Epithelial cell of prostate (primary cell): ENCODE measurements at places on chromosomes 13 and 19.

- no peak for DNase-seq
These were observed 1492.8 kb downstream of the UQCRFS1 start for GRCh38 chr19:27720155-27720554.

DNA sequence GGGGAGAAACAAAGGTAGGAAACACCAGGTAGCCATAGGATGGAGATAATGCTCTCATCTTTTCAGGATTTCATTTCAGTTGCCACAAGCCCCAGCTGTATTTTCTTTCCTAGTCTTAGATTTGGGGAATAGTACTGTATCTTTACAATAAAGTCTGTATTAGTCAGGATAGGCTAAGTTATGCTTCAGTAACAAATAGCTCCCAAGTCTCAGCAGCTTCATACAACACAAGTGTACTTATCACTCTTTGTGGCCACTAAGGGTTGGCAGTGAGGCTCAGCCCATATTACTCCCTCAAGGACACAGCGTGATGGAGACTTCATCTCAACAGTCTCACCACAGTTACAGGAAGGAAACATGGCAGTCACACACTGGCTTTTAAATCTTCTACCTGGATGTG is 61.4 kb downstream of the STARD13 start:
- DNase-seq, result no peak

DNA sequence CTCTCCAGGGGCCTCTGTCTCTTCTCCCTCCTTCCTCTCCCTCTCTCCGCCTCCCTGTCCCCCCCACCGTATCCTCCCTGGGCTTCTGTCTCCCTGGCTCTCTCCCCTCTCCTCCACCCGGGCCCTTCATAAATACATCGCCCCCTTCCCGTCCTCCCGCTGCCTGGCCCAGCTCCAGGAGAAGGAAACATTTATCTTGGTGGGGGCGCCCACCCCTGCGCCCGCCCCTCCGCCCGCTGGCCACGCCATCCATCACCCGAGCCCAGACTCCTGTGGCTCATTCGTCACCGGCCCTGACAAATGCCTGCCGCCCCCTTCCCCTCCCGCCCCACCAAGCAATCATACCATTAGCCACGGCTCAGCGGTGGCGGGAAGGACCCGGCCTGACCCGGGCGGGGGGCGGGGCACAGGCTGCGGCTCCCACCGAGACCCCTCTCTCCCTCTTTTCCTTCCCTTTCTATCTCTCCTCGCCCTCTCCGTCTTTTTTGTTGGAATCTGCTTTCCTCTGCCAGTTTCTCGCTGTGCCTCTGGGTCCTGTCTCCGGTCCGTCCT is 2.6 kb upstream of the MEIS3 start:
- no peak for DNase-seq

- DNase-seq, result no peak
These were observed 662.1 kb downstream of the PCDH9 start for GRCh38 chr13:66567899-66568612.

- DNase-seq, result no peak
These were observed 961.2 kb downstream of the PCDH17 start for GRCh38 chr13:58592786-58593185.

- DNase-seq, result no peak
These were observed 33.4 kb downstream of the ABCC4 start for GRCh38 chr13:95267662-95268342.

DNA sequence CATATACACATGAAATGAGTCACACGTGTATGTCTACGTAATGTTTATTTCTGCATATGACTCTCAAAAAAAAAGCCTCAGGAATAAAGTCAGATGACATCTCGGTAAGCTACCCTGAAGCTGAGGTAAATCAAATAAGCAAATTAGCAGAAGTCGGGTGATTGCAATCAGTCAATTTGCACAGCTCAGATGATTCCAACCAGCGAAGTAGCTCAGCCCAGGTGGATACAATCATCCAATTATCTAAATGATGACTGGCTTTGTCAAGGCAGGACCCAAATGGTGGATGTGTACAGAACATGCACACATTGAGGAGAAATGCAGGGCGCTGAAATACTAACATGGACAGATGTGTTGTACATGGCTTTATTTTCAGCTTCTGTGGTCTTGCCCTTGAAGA is 148.5 kb downstream of the ZNF486 start:
- DNase-seq, result no peak

GRCh38 chr13:21138561-21138960 is 37.8 kb downstream of the SKA3 start:
- DNase-seq, result no peak

DNA sequence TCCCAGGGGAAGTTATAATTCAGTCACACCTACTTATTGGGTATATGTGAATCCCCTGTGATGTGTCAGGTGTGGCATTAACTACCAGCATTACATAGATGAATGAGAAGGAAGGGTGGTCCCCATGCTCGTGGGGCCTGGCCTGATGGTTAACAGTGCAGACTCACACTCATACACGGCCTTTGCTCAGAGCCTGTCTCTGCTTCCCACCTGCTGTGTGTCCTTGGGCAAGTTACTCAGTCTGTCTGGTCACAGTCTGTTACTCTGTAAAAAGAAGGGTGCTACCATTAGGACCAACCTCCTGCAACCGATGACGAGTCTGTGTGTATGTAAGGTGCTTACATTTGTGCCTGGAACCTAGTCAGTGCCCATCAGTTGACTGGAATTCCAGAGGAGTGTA is 23.8 kb downstream of the SAFB start:
- DNase-seq, result no peak

GRCh38 chr13:75038393-75039113 is 443.4 kb downstream of the TBC1D4 start:
- no peak for DNase-seq

GRCh38 chr19:41935760-41936415 is 7.6 kb upstream of the ERFL start:
- no peak for DNase-seq

DNA sequence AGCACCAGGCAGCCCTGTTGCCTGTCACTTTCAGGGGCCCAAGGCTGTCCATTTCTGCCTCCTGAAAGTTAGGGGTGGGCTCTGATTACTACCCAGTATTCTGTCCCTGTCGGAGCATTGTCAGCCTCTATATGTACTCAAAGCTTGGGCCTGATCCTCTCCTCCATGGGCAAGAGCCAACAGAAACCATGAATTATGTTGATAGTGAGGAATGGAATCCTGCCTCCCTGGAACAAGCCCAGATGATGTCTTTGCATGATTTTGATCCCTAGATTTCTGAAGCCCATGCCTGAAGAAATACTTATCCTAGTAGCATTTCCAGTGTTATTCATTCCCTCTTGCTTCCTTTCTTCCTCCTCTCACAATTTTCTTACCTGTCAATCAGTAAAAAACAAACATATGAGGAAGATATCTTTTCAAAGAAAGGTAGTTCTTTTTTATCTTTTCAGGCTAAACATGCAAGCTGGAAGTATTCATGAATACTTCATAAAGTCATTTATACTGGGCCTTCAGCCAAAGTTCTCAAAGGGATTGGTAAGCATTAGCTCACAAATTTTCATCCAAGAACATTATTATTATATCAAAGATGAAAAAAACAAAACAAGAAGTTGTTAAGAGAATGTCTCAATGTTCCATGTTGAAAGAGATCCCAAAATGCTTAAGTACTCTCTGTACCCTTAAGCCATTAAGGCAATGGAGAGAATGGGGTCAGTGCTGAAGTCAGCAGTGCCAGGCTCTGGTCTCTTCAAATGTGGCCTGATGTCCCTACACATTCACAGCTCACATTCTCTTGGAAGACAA is 171.7 kb downstream of the NHLRC3 start:
- no peak for DNase-seq

- no peak for DNase-seq
These were observed 29.5 kb downstream of the ZNF490 start for GRCh38 chr19:12581100-12581499.

DNA sequence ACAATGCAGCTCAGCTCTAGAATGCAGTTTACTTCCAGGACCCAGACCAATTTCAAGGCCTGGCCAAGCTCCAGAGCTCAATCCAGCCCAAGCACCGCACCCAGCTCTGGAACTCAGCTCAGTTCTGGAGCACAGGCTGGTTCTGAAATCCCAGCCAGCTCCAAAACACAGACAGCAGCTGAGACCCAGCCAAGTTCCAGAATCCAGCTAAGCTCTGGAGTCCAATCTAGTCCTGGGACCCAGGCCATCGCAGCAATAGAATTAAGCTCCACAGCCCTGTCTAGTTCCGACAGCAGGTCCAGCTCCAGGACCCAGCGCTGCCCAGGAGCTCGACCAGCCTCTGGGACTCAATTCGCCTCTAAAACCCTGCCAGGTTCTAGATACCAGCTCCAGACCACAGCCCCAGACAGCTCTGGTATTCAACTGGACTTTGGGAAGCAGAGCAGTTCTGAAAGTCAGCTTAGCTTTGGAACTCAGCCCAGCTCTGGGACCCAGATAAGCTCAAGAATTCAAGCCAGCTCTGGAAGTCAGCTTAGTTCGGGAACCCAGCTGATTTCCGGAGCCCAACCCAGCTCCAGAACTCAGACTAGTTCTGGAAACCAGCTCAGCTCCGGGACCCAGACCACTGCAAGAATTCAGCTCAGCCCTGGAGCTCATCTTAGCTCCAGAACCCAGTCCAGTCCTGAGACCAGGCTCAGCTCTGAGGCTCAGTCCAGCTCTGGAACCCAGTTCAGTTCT is 6.8 kb downstream of the GIPC3 start:
- DNase-seq, result no peak

DNA sequence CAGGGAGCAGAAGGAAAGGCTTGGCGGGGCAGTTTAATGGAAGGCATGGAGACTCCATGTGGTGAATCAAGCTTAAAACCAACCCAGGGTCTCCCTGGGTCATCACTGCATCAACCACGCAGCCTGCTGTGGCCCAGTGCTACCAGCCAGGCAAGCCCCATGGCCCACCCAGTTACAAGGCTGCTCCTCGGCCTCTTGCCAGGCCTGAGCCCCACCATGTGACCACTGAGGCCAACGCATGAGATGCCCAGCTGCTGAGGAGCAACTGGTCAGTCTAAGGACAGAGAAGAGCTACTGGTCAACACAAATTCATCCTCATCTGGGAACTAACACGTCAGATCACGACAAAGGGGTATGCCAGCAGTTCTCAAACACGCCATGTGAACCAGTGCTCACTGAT is 15.4 kb upstream of the KPTN start:
- DNase-seq, result no peak

GRCh38 chr13:47846886-47847285 is 154.2 kb downstream of the SUCLA2 start:
- no peak for DNase-seq

- DNase-seq, result no peak
These were observed 24.9 kb upstream of the WDR18 start for GRCh38 chr19:958967-959855.

DNA sequence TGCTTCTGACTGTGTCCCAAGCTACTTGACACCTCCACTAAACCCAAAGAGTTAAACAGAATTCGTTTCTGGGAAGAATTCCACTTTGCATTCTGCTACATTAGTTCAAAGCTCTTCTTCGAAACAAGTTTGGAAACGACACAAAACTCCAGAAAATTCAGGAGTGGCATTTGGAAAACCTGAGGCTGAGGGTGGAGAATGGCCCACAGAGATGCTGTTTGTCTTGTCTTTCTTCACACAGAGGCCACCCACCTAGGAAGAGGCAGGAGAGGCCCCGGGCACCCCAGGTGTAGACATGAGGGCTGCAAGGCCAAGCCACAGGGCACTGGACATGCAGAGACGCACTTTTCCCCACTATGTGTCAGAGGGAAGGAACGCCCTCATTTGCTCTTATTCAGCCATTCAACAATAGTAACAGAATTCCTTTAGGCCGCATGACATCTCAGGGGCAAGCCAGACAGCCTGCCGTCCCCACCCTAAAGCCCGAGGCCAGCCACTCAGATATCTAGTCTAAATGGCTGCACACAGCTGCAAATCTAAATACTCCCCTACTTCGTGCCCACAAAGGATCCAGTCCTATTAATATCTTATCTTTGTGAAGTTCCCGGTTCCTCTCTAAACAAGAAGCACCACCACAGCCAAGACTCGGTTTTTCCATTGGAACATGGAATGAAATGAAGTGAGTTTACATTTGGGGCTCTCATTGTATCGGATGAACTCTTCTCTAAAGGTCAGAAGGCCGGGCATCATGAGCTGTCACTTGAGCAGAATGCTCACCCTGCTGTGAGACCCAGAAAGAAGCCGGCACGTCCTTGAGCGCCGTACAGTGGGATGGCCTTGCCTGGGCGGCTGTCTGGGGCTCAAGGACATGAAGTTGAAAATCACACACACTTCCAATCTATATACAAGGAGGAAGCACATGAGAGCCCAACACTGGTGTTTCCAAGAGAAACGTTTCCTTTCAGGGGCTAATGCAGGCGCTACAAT is 19.8 kb downstream of the COL4A1 start:
- no peak for DNase-seq

DNA sequence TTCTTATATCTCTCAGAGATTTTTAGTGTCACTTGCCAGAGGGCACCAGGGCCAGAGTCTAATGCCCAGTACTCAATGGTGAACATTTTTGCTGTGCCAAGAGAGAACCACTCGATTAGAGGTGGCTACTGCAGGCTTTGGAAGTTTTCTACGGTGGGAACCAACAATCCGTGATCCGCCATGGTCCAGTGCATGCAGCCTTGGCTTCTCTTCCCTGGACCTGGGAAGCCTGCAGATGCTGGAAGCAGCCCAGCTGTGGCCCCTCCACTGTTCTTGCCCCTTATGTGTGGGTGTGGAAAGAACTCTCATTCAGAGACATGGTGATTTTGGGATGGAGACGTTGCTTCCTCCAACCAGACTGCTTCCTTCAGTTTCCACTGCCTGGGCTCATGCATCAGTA is 224.2 kb downstream of the TSHZ3 start:
- DNase-seq, result no peak

DNA sequence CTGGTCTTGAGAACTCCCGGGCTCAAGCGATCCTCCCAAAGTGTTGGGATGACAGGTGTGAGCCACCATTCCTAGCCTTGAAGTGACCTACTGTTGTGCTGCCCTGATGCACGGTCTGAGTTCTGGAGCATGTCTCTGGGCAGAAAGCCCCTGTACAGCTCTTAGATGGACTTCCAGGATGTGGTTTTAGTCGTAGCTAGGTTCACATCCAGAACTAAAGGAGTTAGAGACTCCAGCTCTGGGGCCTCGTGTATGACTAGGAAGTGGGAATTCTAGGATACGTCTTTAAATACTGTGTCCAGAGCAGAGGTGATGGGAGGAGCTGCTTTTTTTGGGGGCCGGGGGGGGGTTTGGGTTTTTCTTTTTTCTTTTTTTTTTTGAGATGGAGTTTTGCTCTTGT is 12.2 kb downstream of the UPF1 start:
- no peak for DNase-seq

GRCh38 chr19:29672933-29673336 is 7.7 kb downstream of the PLEKHF1 start:
- no peak for DNase-seq

DNA sequence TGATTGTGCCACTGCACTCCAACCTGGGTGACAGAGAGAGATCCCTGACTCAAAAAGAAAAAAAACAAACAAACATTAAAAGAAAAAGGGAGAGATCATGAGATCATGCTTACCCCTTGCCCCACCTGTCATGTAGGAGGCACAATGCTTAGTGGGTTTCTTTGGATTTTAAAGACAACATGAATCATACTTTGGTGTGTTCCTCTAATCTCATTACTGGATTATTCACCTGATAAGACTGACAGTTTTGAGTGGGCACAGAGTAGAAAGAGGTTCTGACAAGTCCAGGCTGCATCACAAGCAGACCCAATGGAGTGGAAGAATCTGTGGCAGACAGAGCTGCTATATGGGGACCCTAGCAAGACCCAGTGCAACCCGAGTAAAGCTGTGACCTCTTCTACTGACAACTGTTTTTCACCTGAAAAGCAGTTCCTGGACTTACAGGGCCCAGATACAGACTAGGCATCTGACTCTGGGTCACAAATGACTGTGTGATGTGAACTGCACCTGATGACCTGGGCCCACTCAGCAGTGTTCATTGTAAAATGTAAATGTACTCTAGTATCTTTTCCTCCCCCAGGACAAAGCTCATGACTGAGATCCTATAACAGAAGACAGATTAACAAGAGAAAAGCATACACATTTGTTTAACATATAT is 28.9 kb upstream of the USP12 start:
- no peak for DNase-seq
